Stimulated activated CD8-positive, alpha-beta memory T cell treated with anti-CD3 and anti-CD28 coated beads, Interleukin-4, amount 100 ng/mL, for 48 hours (primary cell): ENCODE measurements at places on chromosomes 16 and 17.

- DNase-seq, result no peak
Measured at GRCh38 chr16:49311823-49312222, 30.2 kb upstream of the CBLN1 start.

- DNase-seq, result no peak
Measured at GRCh38 chr17:46815474-46816353, 2.8 kb downstream of the WNT3 start.

- no peak for DNase-seq
Measured at GRCh38 chr16:50838885-50839284, 97.0 kb downstream of the CYLD start.

DNA sequence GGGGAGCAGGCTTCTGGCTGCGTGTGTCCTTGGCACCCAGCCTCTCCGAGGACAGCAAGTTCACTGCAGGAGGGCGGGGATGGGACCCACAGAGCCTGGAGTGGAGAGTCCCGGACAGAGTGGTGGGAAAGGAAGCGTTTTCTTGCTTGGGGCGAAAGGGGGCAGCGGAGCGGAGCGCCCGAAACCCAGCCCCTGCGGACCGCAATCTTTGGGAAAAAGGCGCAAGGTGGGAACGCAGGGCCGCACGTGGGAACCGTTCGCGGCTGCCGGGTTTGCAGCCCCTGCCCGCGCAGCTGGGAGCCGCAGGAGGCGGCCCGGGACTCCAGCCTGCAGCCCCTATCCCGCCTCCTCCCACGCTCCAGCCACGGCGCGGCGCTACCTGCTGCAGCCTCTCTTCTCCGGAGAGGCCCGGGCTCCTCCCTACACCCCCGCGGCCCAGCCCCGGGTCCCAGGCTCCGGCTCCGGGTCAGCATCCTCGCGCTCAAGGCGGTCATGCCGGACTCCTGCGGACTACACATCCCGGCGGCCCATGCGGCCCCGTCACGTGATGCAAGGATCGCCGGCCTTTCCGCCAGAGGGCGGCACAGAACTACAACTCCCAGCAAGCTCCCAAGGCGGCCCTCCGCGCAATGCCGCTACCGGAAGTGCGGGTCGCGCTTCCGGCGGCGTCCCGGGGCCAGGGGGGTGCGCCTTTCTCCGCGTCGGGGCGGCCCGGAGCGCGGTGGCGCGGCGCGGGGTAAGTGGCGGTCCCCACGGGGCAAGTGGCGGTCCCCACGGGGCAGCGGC is at the start of the genes NTHL1 and TSC2:
TSS of gene NTHL1 (minus strand) at position 505 of the 786 bp plus-strand sequence. CDS start at position 494, 11 bp downstream.
TSS of gene TSC2 (plus strand) at position 656 of the 786 bp plus-strand sequence. CDS start 631 bp downstream, outside the sequence.
- peak; percentile 95 for DNase-seq

GRCh38 chr16:90044111-90044551 is 24.9 kb upstream of the DBNDD1 start:
- DNase-seq, result no peak

DNA sequence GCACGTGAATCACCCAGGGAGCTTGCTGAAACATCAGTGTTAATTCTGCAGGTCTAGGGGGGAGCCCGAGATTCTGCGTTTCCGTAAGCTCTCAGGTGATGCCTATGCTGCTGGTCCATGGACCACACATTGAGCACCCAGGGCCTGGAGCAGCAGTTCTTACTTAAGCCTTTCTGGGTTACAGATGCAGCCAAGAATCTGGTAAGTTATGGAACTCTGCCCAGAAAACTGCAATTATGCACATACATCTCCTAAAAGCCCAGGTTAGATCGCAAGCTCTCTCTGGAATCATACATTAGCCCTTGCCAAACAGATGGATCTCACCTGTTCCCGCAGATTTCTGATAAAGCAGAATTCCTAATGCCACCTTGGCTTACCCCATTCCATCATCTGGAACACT is 265.9 kb upstream of the SALL1 start:
- DNase-seq, result no peak

GRCh38 chr17:76449126-76449525 is 3.8 kb downstream of the UBE2O start:
- DNase-seq, result no peak

- no peak for DNase-seq
Measured at GRCh38 chr17:9212376-9213302, 191.3 kb downstream of the NTN1 start.

DNA sequence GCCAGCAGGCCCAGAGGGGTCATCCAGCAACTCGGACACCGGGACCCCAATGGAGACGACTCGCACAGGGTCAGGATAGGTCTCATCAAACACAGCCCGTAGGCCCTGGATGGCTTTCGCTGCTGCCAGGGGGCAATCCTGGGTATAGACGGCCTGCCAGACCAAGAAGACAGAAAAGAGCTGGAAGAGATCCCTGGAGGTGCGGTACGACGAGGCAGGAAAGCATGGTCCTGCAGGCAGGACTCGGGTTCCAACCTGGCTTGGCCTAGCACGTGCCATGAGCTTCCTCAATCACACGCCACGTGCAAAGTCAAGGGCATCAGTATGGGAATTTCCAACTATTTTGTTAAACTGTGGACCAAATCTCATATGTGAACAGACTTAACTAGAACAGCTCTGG is 6.3 kb upstream of the EXOSC6 start:
- no peak for DNase-seq

- DNase-seq, result no peak
Measured at GRCh38 chr17:42199416-42200011, 5.2 kb upstream of the GHDC start.

GRCh38 chr16:28873543-28874201 is 4.6 kb upstream of the ATP2A1 start:
- DNase-seq, result peak; percentile 78

DNA sequence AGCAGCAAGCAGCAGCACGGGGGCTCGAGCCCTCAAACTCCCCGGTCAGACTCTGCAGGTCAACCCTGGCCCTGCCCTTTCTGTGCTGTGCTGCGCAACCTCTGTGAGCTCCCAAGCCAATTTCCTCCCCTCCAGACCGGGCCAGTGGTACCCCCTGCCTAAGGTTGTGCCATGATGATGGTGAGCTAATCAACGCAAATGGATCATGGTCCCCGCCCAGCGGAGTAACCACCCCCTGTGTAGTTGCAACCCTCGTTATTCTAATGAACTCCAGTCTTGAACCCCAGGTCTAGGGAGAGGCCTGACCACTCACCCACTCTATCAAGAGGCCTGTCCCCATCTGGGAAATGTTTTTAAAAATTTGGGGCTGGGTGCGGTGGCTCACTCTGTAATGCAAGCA is 201.8 kb upstream of the FOXF1 start:
- no peak for DNase-seq

- DNase-seq, result no peak
Measured at GRCh38 chr16:28082624-28083023, 19.1 kb upstream of the GSG1L start.

GRCh38 chr17:80979547-80980378 is 11.9 kb upstream of the CHMP6 start:
- no peak for DNase-seq

DNA sequence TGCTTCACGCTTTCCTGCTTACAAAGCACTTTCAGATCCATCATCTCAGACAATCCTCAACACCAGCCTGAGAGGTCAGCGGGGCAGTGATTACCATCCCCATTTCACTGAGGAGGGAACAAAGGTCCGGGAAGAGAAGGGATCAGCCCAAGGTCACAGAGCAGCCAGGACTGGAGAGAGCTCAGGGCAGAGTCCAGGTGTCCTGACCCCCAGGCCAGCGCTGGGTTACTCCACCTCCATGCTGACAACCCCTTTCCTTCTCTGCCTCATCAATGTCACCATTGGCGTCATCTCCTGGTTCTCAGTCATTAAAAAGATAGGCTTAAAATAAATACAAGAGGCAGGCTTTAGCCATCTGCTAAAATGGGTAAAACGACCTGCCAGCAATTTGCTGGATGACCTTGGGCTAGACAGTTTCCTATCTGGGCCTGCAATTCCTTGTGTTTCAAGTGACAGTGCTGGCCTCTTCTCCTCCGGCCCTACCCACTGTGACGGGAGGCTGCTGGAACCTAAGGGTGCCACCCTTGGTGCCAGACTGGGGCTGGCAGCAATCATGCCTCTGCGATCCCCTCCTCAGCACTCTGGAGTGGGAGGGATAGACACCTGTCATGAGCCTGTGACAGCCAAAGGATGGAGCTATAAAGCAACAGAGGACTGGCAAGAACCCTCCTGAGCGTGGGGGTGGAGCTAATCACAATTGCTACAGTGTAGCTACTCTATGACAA is 79.5 kb upstream of the CCL1 start:
- no peak for DNase-seq

DNA sequence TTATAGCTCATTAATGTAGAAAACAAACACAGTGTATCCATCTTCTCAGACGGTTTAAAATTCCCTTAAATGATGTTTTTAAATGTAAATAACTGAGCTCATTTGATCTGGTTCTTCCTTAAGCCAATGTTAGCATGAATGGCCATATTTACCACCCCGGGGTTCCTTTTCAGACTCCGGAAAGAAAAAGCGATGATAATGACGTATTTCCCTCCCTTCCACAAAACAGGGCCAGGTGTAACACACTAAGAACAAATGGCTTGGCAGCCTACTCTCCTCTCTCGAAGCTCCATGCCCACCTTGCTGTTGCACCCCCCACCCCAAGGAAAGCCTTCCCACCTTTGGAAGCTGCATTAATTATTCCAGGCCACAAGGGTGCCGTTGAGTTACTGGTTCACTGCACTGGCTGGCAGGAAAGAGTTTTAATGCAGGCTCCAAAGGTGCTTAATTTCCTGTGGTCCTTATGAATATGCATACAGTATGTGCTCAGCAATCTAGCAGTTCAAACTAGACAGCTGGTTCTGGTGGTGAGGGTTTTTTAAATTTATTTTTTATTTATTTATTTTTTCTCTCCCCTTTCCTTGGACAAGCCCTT is 378.9 kb downstream of the WWOX start:
- DNase-seq, result no peak

DNA sequence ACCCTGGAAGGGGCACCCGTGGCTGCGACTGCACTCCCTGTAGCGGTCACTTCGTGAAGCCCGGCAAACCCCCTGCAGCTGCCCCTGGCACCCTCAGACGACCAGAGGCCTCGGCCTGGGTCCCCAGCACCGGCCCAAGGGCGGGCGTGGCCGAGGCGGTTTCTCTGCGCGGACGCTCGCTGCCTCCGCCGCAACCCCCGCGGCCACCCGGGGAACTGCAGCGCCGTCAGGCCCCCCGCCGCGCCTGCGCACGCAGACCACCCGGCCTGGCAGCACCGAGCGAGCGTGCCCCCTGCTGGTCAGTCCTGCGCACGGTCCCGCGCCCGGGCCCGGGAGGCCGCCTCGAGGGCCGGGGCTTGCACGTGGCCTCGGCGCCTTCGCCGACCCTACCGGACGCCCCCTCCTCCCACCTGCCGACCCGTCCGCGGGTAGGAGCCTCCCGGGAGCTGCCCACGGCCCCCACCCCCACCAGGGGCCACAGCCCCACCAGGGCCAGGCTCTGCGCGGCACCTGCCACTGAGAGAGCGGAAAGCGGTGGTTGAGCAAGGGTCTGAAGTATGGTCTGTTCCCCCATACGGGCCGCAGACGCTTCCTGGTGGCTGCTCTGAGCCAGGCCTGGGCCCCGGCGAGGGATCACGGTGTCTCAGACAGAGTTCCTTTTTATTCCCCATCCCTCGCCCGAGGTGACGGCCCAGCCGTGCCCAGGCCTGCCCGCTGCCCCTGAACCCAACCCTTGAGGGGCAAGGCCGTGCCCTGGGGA is 11.5 kb upstream of the HS3ST6 start:
- peak; percentile 97 for DNase-seq

GRCh38 chr16:29663016-29663806 is at the start of gene SPN:
SPN (plus strand) TSS chr16:29663247; CDS start chr16:29663729, 482 bp downstream.
- DNase-seq, result peak; percentile 73
